ENCODE measurements at places on chromosomes 1 and 21. TPM values are rescaled to one million over a fixed set of nuclear protein-coding genes. Genes with fewer than 3 reads are reported as not detected.

DNA sequence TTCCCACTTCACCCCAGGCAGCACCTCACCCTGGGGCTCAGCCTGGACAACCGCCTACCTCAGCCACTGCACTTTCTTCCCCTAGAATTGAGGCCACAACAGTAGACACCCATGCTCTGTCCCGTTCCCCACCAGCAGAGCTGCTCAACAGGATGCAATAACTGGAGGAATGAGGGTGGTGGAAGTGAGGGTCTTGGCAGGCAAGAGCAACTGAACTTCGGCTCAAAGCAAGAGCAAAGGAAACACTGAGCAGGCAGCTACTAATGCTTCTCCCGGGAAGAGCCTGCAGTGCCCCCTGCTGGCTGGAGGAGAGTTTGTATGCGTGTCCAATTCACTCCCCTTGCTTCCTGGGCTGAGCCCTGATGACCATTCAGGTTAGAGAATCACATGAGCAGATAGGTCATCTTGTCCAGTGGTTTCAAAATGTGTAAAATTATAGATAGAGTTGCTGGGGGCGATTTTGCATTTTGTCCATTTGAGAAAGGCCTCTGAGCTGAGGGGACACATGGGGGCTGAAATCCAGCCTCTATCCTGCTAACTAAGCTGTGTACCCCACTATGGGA lies 13.9 kb downstream of the NT5C1A start:
- no peaks in the 10 kb centered on the region for H3K27me3 ChIP-seq
- H3K36me3 ChIP-seq = no peaks in the 10 kb centered on the region
- no peak for DNase-seq
- H3K27ac ChIP-seq = no peak overlapping the region
- no peaks in the 10 kb centered on the region for H3K4me1 ChIP-seq
- no peak overlapping the region for H3K4me3 ChIP-seq

GRCh38 chr1:109322974-109323373 lies 16.2 kb upstream of the MYBPHL start:
- no peaks in the 10 kb centered on the region for H3K4me1 ChIP-seq
- H3K27me3 ChIP-seq = no peaks in the 10 kb centered on the region
- no peak for DNase-seq
- no peak overlapping the region for H3K27ac ChIP-seq

GRCh38 chr1:243848165-243848857 lies 1.7 kb downstream of the AKT3 start:
- peak overlapping the region; percentile 99 for H3K4me3 ChIP-seq
- DNase-seq = no peak
- no peaks in the 10 kb centered on the region for H3K27me3 ChIP-seq

GRCh38 chr1:25727088-25727487 lies 72.9 kb upstream of the SELENON start:
- H3K27ac ChIP-seq = peak overlapping the region; percentile 73
- H3K27me3 ChIP-seq = no peaks in the 10 kb centered on the region
- DNase-seq = peak; percentile 36

GRCh38 chr1:243946253-243946652 lies 96.2 kb upstream of the AKT3 start:
- no peaks in the 10 kb centered on the region for H3K36me3 ChIP-seq
- no peak overlapping the region for H3K4me3 ChIP-seq
- no peak for DNase-seq
- H3K27ac ChIP-seq = no peak overlapping the region

DNA sequence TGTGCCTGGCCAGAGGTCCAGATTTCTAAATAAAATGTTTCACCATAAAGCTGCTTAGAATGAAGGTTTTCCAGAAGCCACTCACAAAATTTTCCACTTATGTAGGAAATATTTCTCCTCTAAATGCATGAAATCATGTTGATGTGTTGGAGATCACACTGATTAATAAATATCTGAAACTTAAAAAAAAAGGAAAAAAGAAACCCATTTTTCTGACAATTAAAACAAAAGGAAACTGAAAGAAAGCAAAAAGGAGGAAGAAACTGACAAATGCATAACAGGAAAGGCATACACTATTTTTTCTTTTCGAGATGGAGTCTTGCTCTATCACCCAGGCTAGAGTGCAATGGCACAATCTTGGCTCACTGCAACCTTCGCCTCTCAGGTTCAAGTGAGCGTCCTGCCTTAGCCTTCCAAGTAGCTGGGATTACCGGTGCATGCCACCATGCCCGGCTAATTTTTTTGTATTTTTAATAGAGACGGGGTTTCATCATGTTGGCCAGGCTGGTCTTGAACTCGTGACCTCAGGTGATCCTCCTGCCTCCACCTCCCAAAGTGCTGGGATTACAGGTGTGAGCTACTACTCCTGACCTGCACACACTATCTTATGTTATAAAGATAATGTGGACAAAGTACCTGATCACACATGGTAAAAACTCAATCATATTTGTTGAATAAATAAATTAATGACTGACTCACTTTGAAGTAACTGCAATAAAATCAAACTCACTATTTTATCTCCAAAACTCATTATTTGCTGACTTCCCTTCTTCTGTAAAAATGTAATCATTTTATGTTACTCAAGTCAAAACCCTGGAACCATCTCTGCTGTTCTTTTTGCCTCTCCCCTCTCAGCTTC lies 149.8 kb upstream of the NR5A2 start:
- H3K27ac ChIP-seq = no peak overlapping the region
- no peak for DNase-seq
- H3K36me3 ChIP-seq = no peaks in the 10 kb centered on the region
- no peaks in the 10 kb centered on the region for H3K4me1 ChIP-seq

DNA sequence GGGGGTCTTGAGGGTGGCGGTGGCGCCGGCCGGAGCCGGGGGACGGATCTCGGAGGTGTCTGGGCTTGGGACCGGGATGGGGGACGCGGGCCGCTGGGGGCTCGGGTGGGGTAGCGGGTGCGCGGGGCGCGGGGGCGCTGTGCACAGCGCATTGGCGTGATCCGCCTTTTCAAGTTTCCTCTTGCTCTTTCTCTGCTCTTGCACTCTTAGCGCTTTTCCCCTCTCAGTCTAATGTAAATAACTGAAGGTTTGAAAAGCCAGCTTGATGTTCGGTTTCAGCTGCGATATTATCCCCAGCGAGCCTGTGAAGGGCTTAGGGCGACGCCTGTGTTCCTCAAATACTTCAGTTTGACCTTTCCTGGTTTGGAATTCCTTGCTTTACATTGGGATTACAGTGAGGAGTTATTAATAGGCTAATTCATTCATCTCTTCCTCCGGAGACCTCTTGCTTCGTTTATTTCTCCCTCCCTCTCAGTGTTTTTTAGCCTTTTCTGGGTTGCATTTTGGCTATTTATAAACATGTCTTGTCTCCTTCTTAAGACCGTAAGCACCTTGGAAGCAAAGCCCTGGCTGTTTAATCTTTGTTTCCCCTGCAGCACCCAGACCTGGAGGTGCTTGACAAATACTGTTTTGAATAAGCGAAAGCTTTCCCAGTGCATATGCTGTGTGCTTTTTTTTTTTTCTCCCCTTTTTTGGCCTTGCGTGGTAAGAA lies 693 bp downstream of the RAB4A start:
- H3K36me3 ChIP-seq = no peaks in the 10 kb centered on the region
- no peak for DNase-seq
- H3K4me3 ChIP-seq = peak overlapping the region; percentile 49
- no peaks in the 10 kb centered on the region for H3K27me3 ChIP-seq
- peak overlapping the region; percentile 87 for H3K27ac ChIP-seq

DNA sequence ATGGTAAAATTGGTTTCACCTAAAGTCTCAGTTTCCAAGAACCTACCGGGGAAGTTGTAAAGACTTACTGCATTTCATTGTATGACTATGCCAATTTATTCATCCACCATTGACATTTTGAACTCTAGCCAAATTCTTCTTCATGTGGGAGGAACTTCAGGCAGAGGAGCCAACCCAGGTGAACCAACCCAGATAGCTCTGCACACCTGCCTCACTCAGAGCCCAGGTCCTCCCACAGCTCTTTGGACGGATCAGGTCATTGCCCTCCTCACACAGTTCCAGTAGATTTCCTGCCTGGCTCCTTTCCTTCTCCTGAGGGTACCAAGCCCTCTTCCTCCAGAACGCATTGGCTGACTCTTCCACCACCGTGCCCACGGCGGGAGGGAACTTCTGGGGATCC lies 121.7 kb downstream of the DTL start:
- H3K4me3 ChIP-seq = no peak overlapping the region
- no peaks in the 10 kb centered on the region for H3K27me3 ChIP-seq
- no peak overlapping the region for H3K27ac ChIP-seq
- H3K4me1 ChIP-seq = peaks cover 15% of the 10 kb centered on the region

DNA sequence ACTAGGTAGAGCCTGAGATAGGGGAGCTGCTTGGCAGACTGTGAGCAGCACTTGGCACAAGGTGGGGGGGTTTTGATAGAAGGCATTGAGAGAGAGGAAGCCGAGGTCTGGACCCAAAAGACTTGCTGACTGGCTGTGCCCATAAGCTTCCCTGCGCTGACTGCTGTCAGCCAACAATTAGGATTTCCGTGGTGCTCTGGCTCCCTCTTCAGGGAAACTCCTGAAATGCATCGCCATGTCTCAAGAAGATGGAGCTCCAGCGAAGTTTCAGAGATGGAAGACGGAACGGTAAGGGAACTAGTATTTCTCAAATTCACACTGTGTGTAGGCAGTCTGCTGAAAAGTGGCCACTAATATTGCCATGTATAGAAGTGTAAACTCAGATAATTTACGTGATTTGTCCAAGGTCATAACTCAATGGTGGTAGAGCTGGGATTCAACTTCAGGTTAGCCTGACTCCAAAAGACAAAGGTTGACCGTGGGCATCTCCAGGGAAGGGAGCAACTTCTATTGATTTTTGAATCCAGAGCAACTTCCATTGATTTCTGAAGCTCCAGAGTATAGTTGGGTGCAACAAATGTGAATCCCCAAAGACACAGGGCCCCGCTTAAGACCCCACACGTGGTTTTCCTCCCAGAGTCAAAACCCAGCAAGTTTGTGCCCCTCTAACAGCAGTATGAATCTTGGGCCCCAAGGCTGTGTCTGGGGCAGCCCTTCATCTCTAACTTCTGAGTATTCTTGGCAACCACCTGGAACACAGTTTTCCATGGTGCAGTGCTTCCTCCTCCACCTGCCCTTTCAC lies 44.5 kb upstream of the CRNN start:
- no peaks in the 10 kb centered on the region for H3K36me3 ChIP-seq
- H3K27ac ChIP-seq = no peak overlapping the region
- H3K4me1 ChIP-seq = no peaks in the 10 kb centered on the region
- peak; percentile 85 for DNase-seq
- no peaks in the 10 kb centered on the region for H3K27me3 ChIP-seq
- H3K4me3 ChIP-seq = no peak overlapping the region

- H3K4me1 ChIP-seq = peaks cover 42% of the 10 kb centered on the region
- H3K27ac ChIP-seq = peak overlapping the region; percentile 82
- DNase-seq = no peak
- no peaks in the 10 kb centered on the region for H3K36me3 ChIP-seq
Observed at GRCh38 chr1:91850708-91851107, 35.2 kb downstream of the TGFBR3 start.

- no peaks in the 10 kb centered on the region for H3K36me3 ChIP-seq
- peaks cover 14% of the 10 kb centered on the region for H3K27me3 ChIP-seq
- H3K27ac ChIP-seq = peak overlapping the region; percentile 55
Observed at GRCh38 chr1:79005945-79006344, 585 bp downstream of the ADGRL4 start.

DNA sequence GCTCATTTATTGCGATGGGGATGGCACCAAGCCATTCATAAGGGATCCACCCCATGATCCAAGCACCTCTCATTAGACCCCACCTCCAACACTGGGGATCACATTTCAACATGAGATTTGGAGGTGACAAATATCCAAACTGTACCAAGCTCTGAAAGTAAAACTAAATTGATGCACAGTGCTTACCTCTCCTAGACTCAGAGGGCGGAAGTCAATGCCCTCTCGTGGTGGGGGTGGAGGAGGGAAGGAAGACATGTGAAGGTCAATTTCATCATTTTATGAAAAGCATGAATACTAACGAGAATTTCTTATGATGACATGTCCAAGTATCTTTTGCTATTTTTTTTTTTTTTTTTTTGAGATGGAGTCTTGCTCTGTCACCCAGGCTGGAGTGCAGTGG lies 120.0 kb downstream of the PGBD5 start:
- H3K36me3 ChIP-seq = no peaks in the 10 kb centered on the region
- no peak overlapping the region for H3K4me3 ChIP-seq
- no peaks in the 10 kb centered on the region for H3K4me1 ChIP-seq
- H3K27me3 ChIP-seq = no peaks in the 10 kb centered on the region
- no peak overlapping the region for H3K27ac ChIP-seq

GRCh38 chr1:8889925-8890785 lies 11.7 kb upstream of the ENO1 start:
- no peaks in the 10 kb centered on the region for H3K27me3 ChIP-seq
- H3K27ac ChIP-seq = peak overlapping the region; percentile 85
- H3K4me1 ChIP-seq = peaks cover 16% of the 10 kb centered on the region

DNA sequence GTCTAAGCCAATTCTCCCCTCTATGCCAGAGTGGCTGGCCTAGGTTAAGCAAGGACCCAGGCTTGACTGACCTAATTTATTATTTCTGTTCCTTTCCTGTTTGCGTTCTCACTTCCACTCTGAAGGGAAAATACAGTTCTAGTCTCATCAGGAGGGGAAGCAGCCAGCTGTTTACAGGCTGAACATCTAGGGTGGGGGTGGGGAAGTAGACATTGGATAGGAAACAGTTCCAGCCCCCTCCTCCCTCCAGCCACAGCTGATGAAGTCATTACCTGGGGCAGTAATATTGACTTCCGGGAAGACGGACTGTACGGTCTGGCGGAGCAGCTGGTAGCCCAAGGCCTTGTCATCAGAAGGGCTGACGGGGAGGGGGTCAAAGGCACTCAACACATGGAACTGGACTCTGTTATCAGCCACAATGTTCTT lies 17.6 kb downstream of the PM20D1 start:
- no peaks in the 10 kb centered on the region for H3K36me3 ChIP-seq
- H3K27ac ChIP-seq = no peak overlapping the region
- H3K27me3 ChIP-seq = no peaks in the 10 kb centered on the region
- H3K4me1 ChIP-seq = no peaks in the 10 kb centered on the region
- no peak for DNase-seq

DNA sequence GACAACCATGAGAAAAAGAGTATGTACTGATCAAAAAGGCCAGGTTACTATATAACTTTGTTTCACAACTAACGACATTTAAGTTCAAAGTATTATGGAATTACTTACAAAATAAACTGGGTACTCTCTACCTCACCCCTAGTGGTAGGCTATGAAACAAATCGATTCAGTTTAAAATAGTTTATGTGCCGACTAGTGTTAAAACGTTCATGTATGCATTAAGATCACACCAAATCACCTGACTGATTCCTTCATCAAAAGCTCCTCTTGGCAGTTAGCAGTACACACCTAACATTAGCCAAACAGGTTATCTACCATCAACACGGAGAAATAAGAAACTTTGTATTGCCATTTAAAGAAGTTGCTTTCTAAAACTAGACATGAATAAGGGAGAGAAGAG lies 137.1 kb downstream of the AKT3 start:
- no peaks in the 10 kb centered on the region for H3K36me3 ChIP-seq
- DNase-seq = no peak
- no peak overlapping the region for H3K27ac ChIP-seq
- H3K4me3 ChIP-seq = no peak overlapping the region
- no peaks in the 10 kb centered on the region for H3K4me1 ChIP-seq

Gene OR2T29
- total RNA-seq = not detected

Gene CFAP45
- not detected for total RNA-seq

Gene RBM11
- 4.3 TPM for total RNA-seq

Gene LAMC2
- total RNA-seq = 2.6 TPM

Gene LCA5L
- 0.82 TPM for total RNA-seq

Gene MSH4
- not detected for total RNA-seq

Gene LRRC38
- not detected for total RNA-seq
